Non-pigmented ciliary epithelial cell (primary cell): ENCODE measurements at places on chromosomes 16 and 17.
A peak's percentile ranks its signal among the peaks of the same experiment; 100 is the strongest.

DNA sequence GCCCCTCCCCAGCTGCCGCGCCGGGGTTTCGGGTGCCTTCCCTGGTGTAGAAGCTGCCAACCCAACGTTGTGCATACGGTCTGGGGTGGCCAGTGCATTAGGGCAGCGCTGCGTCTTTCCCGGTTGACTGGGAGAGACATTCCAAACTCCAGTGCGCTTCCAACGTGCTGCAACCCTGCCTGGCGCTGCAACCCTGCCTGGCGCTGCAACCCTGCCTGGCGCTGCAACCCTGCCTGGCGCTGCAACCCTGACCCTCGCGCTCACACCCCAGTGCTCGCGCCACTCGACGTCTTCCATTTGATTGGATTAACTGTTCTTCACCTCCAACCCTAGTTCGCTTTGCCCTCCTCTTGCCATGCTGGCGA is 488 bp upstream of the HAP1 start:
- no peak for DNase-seq

DNA sequence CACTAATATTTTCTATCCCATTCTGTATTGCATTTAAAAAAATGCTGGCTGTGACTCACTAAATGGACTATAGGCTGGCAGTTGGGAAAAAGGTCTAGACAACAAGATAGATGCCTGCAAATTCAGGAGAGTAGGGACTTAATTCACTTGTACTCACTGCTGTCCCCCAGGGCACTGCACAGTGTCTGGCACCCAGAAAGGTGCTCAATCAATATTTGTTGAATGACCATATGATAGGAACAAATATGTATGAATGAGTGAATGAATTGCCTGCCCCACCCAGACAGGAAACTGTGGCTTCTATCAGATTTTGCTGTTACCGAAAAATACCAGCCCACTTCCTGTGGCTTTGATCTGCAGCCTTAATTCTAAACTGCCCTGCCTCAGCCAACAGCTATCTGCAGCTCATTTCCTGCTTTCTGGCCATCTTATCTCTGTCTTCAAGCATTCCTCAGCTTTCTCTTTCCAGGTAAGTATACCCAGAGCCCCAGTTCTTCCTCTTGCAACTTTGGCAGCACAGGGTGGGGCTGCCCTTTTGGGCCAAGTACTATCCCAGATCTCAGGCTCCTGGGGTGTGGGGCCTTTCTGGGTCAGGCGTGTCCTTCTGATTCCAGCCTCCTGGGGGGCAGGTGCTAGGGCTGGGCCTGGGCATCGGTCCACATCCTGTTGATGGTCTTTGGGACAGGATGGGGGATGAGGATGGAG is 15.3 kb upstream of the TNS4 start:
- DNase-seq, result no peak

DNA sequence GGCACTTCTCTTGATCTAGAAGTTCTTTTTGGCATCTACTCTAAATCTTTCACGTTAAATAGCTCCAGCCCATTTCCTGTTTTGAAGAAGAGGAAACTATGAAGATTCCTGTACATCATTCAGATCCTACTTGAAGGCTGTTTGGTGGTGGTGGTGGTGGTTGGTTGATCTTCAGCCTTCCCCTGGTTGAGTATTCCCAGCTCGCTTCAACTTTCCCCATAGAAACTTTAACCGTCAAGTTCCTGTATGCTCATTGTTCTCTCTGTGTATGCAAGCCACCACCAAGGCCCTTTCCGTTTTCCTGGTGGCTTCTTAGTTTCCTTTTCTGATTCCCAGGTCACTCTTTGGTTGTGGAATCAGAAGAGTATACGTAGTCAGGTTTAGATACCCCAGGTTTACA is 3.3 kb downstream of the LRRC46 start:
- DNase-seq, result no peak

DNA sequence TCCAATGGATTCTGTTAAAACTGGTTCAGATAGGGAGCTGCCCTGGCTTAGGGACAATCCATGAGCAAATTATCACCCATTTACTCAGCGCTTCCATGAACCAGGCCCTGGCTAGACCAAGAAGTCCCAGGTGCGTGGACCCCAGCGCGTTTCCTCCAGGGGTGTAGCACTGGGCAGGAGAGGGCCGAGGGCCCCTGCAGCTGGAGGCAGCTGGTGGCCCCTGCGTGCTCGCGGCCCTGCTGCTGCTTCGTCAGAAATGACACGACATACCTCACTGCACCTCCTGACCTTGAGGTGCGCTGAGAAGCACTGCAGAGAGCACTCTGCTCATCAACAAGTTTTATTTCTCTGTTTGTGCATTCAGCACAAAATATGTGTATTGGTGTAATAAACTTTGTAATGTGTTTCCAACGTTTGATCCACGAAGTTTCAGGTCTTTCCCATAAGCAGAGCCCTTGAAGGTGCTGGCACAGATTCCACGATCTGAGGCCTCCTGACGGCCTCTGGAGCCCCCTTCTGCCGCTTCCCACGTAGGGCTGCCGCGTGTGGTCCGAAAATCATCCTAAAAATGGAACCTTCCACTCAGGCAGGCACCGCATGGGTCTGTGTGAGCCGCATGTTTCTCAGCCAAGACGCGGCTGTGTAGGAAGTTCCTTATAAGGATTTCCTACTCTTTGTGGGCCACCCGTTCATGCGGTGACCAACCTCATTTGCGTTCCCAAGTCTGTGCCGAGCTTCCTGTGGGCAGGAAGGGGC is 50.8 kb upstream of the ZCCHC14 start:
- no peak for DNase-seq

DNA sequence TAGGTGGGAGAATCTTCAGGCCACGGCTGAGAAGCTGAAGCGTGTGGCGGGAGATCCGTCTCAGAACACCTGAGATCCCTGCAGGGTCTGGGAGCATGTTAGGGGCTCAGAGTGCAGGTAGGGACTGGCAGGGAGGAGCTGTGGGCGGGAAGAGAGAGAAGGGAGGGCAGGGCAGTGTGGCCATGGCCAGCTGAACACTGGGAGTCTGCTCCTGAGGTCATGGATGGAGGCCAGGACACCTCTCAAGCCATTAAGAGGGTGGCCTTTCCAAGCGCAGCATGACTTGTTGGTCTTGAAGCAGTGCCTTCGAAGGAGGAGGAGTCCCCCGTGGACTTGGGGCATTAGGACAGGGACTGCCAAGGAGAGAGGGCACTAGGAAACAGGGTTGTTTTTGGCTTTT is 23.7 kb downstream of the NAA60 start:
- DNase-seq, result no peak

DNA sequence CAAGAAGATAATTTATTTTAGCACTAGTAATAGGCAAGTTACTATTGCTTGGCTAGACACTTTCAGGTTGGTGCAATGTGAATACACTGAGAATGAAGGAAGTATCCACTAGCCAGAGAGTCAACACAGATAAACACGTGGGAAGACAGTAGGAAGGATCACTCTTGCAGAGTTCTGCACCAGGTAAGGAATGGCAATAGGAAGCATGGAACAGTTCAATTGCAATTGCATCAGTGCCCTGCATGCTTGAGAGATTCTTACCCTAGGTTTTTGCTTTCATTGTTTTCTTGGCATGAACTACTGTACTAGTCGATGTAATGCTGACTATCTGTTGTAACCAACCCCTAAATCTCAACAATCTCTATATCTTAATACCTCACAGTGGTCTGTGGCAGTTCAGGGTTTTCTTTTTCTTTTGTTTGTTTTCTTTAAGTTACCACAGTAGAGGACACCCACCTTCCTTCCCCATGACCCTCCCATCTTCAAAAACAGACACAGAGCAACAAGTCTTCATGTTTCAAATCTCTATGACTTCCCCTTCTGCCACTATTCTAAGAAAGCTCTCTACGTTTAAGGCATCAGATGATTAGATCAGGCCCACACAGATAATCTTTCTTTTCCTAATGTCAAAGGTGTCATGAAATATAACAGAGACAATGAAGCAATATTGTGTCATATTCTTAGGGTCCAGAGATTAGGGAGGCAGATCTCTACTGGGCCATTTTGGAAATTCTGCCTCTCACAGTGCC is 18.1 kb upstream of the ABCA8 start:
- peak; percentile 4 for DNase-seq

DNA sequence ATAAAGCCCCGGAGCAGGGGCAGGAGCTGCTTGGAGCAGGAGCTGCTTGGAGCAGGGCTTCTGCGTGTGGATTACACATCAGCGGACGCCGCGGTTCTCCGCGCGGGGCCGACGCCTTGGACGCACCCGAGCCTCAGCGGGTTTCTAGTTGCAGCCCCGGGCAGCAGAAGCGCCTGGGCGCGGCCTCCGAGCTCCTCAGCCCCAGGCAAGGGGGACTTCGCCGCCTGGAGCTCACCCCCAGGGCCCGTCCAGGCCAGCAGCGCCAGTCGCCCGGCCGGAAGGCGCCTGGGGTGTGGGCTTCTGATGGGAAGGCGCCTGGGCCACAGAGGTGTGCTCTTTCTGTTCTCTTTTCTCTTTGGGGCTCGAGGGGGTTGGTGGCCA is 6.3 kb downstream of the FOXF1 start:
- DNase-seq, result no peak

- no peak for DNase-seq
Measured at GRCh38 chr16:65671071-65671470, 549.2 kb upstream of the CDH11 start.

DNA sequence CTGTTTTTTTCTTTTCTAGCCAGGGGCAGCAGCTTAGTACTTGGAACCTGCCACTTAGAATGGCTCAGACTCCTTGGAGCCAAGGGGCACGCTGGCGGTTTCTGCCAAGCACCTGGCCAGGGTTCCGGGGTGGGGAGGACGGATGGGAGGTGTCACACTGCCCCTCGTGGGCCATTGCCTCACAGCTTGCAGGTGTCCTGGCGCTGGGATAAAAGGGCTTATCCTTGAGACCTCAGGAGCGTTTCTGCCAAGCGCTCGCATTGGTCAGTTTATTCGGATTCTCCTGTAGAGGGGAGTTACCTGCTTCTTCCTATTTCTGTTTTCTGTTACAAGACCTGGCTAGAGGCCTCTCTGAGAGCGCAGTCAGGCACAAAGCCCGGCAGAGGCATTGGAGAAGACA is 234.6 kb downstream of the MSI2 start:
- DNase-seq, result no peak

DNA sequence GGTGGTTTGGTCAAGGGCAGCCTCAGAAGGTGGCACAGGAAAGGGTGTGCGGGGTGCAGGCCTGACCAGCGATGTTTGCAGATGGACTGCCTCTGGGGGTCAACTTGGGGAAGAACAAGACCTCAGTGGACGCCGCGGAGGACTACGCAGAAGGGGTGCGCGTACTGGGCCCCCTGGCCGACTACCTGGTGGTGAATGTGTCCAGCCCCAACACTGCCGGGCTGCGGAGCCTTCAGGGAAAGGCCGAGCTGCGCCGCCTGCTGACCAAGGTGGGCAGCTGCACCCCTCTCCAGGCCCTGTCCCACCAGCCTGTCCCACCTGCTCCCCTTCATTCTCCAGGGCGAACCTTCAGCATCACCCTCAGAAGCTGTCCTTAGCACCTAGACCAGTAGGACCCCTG is 12.5 kb downstream of the DHODH start:
- no peak for DNase-seq

GRCh38 chr17:44187131-44187899 is 543 bp downstream of the TMUB2 start:
- DNase-seq, result no peak

- no peak for DNase-seq
Measured at GRCh38 chr17:50872710-50873424, 6.7 kb upstream of the TOB1 start.

- no peak for DNase-seq
Measured at GRCh38 chr17:52451294-52451861, 292.9 kb upstream of the CA10 start.

GRCh38 chr16:82835487-82836155 is 208.9 kb downstream of the CDH13 start:
- no peak for DNase-seq

DNA sequence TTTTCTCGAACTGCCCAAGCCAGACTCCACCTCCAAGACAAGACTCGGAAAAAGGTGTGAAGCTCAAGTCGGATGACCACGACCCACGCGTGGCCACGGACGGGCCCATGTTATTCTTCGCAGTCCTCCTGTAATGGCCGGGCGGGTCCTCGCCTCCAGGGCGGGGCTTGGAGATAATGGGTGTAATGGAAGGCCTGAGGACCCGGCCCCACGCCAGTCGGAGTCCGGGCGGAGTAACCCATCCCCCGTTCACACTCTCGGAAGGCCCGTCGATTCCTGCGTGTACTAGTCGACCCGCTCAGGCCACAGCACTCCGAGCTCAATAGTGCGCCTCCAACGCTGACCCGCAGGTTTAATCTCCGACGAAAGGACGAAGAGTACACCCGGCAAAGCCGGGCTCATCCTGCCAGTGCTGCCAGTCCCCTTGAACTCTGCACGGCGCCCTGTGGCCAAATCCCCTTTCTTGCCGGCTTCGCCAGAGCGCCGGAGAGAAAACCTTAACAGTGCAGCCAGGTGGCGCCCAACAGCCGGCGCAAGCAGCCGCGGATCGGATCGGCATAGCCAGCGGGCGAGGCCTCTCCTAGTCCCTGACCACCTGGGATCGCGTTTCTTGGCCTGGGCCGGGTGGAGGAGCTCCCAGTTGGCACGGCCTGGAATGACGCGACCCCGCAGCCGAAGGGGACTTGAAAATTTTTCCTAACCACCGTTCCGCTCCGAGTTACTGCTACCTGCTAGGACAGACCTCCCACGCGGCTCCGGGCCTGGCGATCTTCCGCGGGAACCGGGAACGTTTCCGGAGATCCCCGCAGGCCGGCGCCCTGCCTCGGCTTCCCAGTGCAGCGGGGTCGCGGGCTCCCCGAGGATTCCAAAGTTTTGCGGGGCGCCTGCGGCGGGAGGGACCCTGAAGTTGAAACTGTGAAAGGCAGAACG is 762.0 kb downstream of the KCNJ18 start:
- DNase-seq, result no peak

DNA sequence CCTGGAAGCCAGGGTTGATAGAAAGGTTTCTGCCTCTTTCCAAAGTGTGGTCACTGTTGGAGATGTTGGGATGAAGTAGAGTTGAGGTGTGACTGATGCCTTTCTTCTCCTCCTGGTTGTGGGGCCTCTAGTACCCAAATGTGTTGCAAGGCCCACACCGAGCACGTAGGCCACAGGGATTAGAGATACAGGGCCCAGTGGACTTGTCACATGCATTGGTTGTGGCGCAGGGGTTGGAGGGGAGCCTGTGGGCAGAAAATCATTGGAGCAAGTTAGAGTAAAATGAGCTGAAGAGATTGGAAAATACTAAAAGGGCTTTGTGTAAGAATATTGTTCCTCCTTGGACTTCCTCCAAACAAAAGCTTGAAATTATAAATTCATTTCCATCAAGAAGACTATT is 4.6 kb downstream of the KRT33A start:
- no peak for DNase-seq

GRCh38 chr17:79819534-79820276 is 19.5 kb downstream of the CBX4 start:
- no peak for DNase-seq

- peak; percentile 87 for DNase-seq
Measured at GRCh38 chr16:21167360-21167759, 8.9 kb downstream of the LDAF1 start.

- DNase-seq, result no peak
Measured at GRCh38 chr17:66381701-66382362, 79.4 kb downstream of the PRKCA start.

DNA sequence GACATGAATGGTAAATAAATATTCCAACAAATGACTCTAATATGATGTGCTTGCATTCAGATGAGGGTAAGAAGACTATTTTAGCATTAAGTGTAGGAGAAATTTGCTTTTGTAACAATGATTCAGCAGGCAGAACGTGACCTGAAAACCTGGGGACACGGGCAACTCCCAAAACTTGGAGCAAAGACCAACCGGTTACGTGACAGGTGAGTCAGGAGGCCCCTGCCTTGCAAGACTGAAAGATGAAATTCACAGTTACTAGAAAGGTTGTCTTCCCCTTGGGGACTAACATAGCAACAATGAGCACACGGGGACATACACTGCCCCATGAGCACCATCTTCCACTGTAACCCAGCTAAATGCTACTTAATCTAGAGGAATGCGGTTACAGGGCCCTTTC is 33.5 kb upstream of the ERN1 start:
- no peak for DNase-seq

GRCh38 chr17:19448341-19449268 is 37.6 kb downstream of the RNF112 start:
- DNase-seq, result peak; percentile 92
